Glomerular endothelial cell (primary cell): ENCODE measurements at places on chromosomes 2 and 18. TPM values are rescaled to one million over a fixed set of nuclear protein-coding genes. Genes with fewer than 3 reads are reported as not detected.

DNA sequence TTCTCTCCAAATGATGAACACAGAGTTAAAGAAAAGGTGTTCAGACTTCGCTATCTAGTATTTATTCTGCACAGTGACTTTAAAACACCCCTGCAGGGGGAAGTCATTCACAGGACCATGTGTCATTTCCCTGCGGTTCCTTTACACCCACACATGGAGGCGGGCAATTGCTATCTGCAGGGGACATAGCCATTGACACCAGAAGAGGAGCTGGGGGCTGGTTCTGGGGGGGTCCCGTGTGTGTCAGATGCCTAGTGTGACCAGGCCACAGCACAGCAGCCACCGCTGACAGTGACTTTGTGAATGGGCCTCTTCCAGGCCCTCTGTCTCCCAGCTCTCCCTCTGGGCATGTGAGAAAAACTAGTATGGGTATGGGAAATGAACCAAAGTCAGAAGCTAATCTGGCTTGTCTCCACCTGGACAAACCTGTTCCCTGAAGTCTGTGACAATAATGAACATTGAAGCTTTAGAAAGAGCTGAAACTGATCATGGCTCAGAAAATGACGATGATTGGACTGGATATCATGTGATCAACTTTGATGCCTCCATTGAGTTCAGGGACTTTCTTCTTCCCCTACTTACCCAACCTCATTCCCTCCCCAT, 7.5 kb upstream of the GBX2 start:
- no peak for DNase-seq

GLI2 gene
- 1.7 and 3.7 TPM in 2 replicates for total RNA-seq

CYTIP gene
- 0.82 and 3.6 TPM in 2 replicates for total RNA-seq

CD207 gene
- total RNA-seq = not detected in 2 replicates

- no peak for DNase-seq
Measured at GRCh38 chr2:233063976-233064411, 3.9 kb downstream of the INPP5D start.

- no peak for DNase-seq
Measured at GRCh38 chr18:22169011-22169888, at the start of gene GATA6. Gene GATA6 (plus strand): TSS chr18:22169589. CDS start chr18:22171145, 1,556 bp downstream.

OTOS gene
- not detected in 2 replicates for total RNA-seq

GRCh38 chr2:83305758-83306378, 1153.2 kb downstream of the SUCLG1 start:
- DNase-seq = no peak

DES gene
- not detected in 2 replicates for total RNA-seq

SLC9A2 gene
- 0.06 TPM in 1 of 2 replicates, not detected in the other for total RNA-seq

DNA sequence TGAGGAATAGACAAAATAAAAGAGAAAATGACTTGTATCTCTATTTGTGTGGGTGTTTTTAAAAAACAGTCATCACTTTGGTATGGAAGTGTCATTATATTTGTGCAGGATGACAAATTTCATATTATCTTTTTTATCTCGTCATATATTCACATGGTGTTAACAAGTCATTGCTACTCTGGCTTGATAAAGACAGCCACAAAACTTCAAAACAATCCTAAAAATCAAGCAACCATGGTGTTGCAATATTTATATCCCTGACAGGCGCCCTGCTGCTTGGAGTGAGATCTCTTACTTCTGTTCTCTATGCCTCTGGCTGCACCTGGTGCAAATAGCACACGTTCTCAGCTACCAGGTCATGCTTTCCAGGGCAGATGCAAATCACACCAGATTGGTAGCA, 278.0 kb upstream of the EPHA4 start:
- no peak for DNase-seq

GRCh38 chr2:109339519-109339966, 210.5 kb downstream of the SH3RF3 start:
- no peak for DNase-seq

DNA sequence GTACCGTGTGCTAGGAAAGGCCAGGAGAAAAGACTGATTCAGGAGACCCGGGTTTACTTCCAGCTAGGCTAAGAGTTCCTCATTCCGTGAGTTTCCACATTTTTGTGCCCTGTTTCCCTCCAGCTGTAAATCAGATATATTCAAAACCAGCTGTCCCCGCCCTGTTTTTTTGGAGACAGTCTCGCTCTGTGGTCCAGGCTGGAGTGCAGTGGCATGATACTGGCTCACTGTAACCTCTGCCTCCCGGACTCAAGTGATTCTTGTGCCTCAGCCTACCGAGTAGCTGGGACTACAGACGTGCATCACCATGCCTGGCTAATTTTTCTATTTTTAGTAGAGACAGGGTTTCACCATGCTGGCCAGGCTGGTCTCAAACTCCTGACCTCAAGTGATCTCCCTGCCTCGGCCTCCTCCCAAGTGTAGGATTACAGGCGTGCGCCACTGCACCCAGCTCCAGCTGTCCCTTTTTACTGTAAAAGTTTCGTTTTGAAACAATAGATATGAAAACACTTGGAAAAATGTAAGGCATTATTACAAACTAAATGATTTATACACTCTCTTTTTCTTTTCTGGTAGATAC, 112.8 kb upstream of the SEC11C start:
- DNase-seq = no peak

LYG1 gene
- total RNA-seq = 1.2 TPM in 1 of 2 replicates, not detected in the other

- no peak for DNase-seq
Measured at GRCh38 chr18:76546436-76546835, 51.4 kb upstream of the ZNF516 start.

UGT1A4 gene
- total RNA-seq = 0.12 TPM in 1 of 2 replicates, not detected in the other

TCF23 gene
- not detected in 2 replicates for total RNA-seq

LCT gene
- total RNA-seq = under 0.01 TPM in 1 of 2 replicates, not detected in the other

TFCP2L1 gene
- 0.10 TPM in 1 of 2 replicates, not detected in the other for total RNA-seq

DNA sequence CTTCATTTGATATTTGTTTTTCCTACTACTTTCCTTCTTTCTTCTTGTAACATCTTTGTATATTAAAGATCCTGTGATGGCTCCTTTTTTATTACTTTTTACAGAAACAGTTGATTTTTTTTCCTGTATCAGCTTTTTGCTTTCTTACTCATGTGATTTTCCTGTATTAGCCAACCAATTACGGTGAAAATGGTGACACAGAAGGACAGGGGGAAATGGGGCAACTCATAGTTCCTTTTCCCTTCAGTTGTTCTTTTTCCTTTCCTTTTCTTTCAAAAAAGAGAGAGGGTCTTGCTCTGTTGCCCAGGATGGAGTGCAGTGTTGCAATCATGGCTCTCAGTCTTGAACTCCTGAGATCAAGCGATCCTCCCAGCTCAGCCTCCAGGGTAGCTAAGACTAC, 117.8 kb downstream of the ATL2 start:
- no peak for DNase-seq

DNA sequence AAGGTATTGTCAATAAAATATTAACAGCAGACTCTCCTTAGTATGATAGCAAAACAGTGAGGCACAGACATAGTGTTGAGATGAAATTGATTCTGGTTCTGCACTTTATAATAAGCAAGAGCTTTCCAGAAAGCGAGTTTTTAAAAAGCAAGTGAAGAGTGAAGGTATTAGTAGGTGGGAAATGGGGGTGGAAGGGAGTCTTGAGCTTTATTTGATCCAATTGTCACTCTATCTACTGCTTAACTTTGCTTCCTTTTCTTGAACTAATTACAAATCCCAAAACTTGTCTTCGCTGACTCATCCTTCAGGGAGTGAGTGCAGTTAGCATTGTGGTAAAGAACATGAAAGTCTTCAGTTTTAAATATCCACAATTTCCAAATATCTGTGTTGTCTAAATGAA, 120.6 kb upstream of the BOD1L2 start:
- DNase-seq = no peak

DNA sequence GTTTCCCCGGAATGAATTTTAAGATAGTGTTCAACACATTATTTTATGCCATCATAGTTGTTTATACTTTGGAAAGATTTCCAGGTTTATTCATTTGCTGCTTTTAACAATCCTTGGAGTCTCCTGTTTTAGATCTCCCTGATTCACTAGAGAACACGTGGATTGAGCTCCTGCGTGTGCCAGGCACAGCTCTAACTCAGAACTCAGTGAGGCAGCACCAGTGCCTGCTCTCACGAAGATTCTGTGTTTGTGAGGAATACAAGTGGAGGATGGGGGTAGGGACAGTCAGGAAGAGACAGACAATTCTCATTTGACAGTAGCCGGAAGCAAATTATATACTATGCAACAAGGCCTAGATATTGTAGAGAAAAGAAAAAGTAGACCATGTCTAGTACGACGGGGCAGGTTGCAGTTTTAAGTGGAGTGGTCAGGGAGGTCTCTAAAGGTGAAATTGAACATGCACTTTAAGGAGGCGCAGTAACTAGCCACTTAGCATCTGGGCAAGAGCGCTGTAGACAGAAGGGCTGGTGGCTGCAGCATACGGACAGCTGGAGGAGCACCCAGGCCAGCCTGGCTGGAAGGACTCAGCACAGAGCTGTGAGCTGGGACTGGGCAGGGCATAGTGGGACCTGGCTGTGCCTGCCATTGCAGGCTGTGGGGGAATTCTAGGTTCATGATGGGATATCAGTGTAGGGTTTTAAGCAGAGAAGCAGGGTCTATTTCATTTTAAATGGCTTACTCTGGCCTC, 24.3 kb downstream of the RNF144A start:
- no peak for DNase-seq

- no peak for DNase-seq
Measured at GRCh38 chr2:15191789-15192188, 369.3 kb downstream of the NBAS start.

IL1RL2 gene
- total RNA-seq = 0.47 TPM in 1 of 2 replicates, not detected in the other

GRCh38 chr2:51553476-51553875, 521.5 kb upstream of the NRXN1 start:
- DNase-seq = no peak

SETBP1 gene
- total RNA-seq = 0.44 and 1.5 TPM in 2 replicates

DNA sequence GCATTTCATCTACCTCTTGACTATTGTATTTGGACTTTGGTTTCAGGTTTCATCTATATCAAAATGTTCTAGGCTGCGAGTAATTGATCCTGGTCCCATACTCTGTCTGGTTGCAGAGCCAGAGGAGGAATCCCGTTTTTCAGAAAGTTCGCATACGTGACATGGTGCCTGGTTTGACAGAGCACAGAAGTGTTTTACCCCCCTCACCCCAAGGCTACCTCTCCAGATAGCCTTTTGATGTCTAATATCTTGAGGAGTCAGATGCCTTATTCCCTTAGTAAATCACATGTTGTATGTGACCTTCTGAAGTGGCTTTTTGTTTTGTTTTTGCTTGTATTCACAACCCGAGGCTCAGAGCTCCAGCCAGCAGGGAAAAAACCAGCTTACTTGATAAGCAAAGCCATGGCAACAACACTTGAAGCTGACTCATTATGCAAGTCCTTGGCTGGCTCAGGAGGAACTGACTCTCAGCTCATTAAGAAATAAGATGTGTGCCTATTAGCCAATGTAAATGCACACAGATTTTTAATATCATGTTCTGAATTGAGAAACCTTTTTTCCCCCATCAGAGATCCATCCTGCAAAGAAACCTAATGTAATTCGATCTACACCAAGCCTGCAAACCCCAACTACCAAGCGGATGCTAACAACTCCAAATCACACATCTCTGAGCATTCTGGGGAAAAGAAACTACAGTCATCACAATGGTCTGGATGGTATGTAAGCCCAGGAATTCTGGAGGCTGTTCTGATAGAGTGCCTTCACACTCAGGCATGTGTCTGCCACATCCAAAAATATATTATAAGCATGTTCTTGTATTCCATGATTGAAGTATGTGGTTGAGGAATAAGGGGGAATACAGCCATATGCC, 41.4 kb downstream of the OXER1 start:
- peak; percentile 29 for DNase-seq

MAL gene
- 3.1 TPM in 1 of 2 replicates, not detected in the other for total RNA-seq

DNA sequence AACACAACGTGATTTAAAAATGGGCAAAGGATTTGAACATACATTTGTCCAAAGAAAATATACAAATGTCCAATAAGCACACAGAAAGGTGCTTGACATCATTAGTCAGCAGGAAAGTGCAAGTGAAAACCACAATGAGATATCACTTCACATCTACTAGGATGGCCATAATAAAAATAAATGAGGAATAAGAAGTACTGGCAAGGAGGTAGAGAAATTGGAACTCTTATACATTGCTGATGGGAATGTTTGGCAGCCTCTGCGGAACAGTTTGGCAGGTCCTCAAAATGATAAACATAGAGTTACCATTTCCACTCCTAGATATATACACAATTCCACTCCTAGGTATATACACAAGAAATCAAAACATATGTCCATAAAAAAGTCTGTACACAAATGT, 51.0 kb upstream of the PGAP1 start:
- no peak for DNase-seq
